H9 (cell line): ENCODE measurements at places on chromosomes 12 and 14.

- no peak for DNase-seq
Observed at GRCh38 chr12:56714431-56714929, 10.6 kb downstream of the NACA start.

- DNase-seq, result no peak
Observed at GRCh38 chr14:65241125-65241752, 138.9 kb upstream of the MAX start.

GRCh38 chr14:69530095-69530494 is 44.6 kb downstream of the CCDC177 start:
- no peak for DNase-seq

GRCh38 chr12:47908738-47909137 is 3.9 kb upstream of the VDR start:
- DNase-seq, result no peak

DNA sequence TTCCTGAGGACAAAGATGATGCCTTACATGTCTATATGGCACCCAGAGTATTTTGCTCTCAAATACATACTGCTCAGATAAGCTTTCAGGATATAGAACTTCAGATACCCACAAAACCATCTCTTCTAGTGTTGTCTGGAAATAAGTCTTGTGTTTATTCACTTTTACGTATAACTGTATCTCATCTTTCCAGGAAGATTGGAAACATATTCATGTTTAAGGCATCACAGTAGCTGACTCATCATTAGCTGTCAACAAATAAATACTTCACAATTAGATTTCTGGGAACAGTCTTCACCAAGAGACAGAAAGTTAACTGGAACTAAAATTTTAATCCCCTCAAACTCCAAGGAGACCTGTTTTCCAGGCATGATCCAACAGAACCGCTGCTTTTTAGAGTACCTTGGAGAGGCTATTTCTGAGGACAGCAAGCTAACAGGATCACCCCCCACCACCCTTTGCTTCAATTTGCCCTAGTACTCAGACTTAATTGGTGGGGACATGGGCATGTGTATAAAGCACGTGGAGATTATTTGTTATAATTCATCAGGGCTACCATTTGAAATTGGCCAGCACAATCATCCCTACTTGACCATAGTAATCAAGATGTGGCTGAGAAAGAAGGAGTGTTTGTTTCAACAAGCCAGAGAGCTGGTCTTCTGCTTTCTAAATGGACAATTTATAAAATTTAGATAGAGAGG is 129.3 kb upstream of the HIF1A start:
- no peak for DNase-seq

- DNase-seq, result no peak
Observed at GRCh38 chr12:92294676-92295440, 149.2 kb upstream of the BTG1 start.
